Activated T-cell treated with anti-CD3 and anti-CD28 coated beads for 1 hour (primary cell): ENCODE measurements at places on chromosomes 2 and 18.
A peak's percentile ranks its signal among the peaks of the same experiment; 100 is the strongest.

DNA sequence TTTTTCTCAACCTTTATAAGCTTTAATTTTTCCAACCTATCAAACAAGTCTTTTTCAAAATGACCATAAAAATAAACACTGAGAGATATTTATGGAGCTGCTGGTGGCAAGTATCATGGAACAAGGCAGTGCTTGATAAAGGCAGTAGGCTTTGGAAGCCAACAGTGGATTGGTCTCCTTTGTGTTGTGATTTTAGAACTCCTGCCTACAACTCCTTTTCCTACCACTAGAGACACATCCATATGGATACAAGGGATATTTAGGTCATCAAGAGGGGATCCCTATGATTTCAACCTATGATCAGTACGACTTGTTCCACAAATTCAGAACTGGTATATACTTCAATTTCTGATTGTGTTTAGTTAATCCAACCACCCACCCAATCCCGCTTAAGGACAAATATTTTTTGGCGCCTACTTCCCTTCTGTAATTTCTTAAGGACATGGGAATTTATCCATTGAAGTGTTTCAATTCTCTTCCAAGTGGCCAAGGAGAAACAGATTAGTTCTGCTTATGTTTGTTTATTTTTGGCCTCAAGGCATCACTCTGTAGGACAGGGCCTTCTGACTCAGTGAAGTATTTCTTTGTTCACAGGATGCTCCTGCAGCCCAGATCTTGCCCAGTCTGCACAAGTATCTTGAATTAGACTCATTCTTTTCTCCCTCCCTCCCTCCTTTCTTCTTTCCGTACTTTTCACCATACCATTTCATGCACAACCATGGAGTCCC is 2119.6 kb upstream of the PIK3C3 start:
- no peak for DNase-seq

GRCh38 chr2:42913280-42913878 is 121.0 kb upstream of the HAAO start:
- DNase-seq: no peak

DNA sequence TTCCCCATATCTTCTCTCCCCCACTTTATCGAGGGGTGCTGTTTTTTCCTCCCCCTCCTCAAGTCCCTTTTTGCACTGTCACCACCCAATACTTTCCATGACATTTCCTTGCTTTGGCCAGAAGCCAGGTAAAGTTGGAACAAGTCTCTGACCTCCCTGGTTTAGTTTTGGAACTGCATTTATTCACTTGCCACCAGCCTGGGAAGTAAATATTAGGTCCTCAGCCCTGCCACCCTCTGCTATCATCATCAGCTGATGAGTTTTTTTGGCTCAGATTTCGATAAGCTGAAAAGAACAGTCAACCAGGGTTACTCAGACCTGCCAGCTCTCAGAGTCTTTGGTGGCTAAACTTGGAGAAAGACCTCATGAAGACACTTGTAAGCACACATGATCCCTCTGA is 47.0 kb downstream of the DHRS9 start:
- no peak for DNase-seq

- DNase-seq: peak; percentile 63
Observed at GRCh38 chr2:234425639-234426603, 71.0 kb downstream of the ARL4C start.

DNA sequence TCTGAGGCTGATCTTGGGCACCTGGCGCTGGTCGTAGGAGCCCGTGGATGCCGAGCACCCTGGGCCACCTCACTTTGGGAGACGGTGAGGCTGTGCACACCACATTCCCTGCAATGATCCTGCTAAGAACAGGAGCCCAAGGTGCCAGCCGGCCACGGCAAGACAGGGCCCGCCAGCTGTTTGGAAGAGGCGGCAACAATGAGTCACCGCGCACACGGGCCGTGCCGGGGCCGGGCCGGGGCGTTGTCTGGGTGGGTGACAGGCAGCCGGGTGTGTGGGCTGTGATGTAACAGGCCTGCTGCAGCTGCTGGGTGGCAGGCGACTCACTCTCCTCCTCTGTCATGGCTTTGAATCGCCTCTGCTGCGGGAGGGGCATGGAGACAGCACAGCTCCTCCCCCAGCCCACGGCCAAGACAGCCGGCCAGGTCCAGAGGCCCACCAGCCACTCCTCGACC is 49.7 kb upstream of the ODC1 start:
- peak; percentile 49 for DNase-seq

DNA sequence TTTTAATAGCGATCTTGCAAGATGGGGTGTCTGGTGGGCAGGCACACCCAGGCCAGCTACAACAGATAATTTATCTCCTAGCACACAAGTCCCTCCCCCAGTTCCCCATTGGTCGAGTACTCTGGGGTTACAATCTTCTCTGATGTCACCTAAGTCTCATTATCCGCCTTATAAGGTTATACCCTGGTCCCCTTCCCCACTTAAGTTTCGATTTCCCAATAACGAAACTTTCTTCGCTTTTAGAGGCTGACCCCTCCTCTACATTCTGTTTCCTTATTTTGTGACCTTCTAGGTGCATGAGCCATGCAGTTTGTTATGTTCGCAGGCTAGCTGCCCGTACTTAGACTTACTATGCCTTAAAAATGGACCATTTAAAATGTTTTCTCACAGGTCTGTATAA is 180.1 kb downstream of the CAPN13 start:
- DNase-seq: no peak

- DNase-seq: no peak
Observed at GRCh38 chr18:7871560-7872456, 304.7 kb downstream of the PTPRM start.

- no peak for DNase-seq
Observed at GRCh38 chr2:46342566-46343315, 45.5 kb downstream of the EPAS1 start.

GRCh38 chr2:6630209-6630608 is 235.5 kb downstream of the CMPK2 start:
- DNase-seq: no peak

DNA sequence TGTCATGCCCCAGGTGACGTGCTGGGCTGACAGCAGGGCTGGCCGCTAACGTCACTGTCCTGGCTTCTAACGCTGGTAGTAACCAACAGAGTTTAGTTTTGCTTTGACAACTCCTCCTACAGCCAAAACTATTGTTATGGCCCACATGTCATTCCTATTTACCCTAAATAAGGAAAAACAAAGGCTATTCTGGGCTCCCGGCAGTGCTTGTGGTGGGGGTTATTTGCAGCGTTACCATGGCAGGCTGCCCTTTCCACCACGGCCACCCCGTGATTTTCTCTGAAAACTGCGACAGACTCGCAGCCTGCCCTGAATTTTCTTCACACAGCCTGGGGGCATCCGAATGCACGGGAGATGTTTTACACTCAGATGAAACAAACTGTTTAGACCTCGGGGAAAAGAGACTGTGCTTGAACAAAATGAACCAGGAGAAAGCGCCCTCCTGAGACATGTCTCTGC is 115.2 kb downstream of the FAM210A start:
- no peak for DNase-seq

DNA sequence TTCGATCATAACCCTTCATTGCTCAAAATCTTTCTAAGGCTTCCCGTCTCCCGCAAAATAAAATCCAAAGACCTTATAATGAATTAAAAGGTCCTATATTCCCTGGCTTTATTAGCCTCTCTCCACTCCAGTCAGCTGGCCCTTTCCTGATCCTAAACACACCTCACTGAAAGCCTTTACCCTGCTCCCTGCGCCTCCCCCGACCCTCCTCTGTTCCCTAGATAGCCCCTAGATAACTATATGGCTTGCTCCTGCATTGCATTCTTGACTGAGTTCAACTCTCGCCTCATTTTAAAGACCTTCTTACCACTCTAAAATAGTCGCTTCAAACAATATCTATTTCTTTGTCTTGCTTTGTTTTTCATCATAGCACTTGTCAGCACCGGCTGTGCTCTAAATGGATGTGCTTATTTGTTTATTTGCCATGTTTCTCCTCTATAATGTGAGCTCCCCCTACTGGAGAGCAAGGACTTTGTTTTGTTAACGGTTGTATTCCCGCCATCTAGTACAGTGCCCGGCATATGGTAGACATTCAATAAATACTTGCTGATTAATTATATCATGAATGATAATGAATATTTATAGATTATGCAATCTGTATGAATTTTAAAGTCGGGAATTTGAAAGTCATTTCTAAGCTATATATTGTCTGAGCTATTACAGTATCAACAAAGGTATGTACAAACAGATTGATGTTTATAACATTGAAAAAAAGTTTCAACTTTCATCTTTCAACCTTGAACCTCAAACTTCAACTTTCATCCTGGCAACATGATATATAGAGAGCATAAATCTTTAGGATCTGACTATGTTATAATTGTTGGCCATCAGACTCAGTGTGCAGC is 32.4 kb upstream of the VIT start:
- no peak for DNase-seq

DNA sequence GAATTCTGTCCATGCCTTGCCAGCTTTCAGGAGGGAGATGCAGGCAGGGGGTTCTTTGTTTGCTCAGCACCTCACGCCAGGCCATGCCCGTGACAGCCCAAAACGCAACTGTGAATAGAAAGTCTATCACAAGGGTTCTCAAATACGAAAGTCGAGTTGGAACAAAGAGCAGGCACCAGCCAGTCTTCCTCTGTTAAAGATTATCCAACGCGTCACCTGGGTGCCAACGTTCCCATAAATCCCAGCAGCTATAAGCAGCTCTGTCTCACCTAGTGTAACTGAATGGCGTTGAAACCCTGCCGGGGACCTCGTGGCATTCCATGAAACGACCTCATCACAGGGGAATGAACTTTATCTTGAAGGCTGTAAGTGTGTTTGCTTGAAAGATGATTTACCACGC is 84.8 kb upstream of the GATA6 start:
- no peak for DNase-seq

DNA sequence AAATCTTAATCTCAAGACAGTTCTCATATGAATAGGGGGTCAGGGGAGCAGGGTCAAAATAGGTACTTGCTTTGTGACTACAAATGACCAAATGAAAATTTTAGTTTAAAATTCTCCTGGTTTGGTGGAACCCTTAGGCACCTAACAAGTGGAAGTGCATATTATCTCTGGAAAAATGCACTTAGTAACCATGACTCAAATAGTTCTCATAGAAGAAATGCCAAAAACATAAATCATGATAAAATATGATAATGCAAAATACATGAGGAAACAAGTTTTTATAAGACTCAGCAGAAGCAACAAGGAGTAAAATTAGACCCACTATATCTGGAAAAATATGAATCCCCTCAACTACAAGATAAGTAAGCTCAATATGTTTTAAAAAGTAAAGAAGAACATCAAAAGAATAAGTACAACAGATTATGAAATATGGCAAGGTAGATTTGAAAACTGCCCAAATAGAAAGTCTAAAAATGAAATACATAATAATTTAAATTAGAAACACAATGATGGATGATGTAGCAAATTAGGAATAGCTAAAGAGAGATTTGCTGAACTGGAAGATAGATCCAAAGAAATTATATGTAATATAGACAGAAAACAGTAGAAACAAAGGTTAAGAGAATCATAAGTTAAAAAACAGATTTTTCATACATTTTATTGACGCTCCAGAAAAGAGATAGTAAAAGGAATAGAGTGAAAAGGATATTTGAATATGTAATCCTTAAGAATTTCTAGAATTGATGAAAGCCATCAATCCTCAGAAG is 308.3 kb downstream of the SETBP1 start:
- no peak for DNase-seq

GRCh38 chr2:67046591-67046990 is 350.5 kb upstream of the ETAA1 start:
- no peak for DNase-seq

DNA sequence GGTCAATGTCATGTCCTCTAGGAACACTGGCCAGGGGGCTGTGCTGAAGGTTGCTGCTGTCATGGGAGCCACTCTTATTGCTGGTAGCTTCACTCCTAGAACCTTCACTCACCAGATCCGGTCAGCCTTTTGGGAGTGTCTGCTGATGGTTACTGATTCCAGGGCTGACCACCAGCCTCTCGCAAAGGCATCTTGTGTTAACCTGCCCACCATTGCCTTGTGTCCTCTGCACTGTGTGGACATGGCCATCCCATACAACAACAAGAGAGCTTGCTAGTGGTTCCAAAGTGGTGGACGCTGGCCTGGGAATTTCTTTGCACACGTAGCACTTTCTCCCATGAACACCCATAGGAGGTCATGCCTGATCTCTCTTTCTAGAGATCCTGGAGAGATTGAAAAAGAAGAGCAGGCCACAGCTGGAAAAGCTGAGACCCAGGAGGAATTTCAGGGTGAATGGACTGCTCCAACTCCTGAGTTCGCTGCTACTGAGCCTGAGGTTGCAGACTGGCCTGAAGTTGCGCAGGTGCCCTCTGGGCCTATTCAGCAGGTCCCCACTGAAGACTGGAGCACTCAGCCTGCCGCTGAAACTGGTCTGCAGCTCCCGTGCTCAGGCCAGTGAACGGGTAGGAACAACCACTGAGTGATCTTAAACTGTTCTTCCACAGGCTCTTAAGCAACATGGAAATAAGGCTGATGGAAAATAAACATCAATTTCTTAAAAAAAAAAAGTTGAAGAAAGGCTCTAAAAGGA is 18.7 kb upstream of the C2orf80 start:
- no peak for DNase-seq

- DNase-seq: no peak
Observed at GRCh38 chr18:12904012-12904516, 20.0 kb upstream of the PTPN2 start.

- no peak for DNase-seq
Observed at GRCh38 chr2:218447072-218447471, 28.1 kb downstream of the VIL1 start.

DNA sequence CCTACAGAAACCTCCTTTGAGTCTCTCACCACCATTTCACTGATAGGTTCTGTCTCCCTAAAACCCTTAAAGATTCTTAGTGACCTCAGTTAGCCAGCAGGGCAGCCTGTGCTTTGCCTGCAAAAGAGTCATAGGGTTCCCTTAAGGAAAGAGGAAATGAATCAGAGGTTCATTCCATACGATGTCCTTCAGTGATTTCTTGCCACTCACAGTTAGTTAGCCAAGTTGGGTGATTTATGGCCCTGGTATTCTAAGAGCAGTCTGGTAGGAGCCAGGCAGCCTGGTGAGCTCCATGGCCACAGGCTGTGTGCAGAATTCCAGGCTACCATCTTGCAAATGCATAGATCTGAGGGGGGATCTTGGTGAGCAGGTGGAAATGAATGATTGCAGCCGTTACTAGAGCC is 18.7 kb upstream of the CCBE1 start:
- DNase-seq: no peak

- no peak for DNase-seq
Observed at GRCh38 chr18:80046011-80046410, 11.8 kb downstream of the RBFA start.

DNA sequence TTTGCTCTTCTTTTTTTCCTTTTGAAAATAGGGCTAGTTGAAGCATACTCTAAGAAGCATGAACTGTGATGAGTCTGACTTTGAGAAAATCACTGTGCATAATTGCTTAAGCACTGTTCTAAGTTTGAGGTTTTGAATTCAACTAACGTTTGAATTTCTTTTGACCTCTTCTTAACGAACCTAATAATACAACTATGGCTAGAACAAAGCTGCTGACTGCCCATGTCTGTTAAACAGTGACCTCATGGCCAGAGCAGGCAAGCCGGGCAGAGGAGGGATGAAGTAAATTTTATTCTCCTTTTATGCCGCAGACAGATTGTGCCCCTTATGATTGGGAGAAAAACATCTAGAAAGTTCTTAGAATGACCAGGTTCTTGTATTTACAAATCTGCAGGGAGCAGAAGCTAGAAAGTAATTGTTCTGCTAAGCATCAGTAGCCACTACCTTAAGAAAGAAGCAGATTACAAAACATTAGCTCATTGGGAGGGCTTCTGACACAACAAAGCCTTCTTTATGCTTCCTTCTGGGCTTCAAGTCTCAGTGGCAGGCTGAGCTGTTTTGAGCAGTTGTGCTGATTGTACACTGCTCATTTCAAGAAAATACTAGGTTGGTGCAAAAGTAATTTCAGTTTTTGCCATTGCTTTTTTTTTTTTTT is 97.8 kb upstream of the RASGRP3 start:
- DNase-seq: no peak

- no peak for DNase-seq
Observed at GRCh38 chr2:220332886-220333285, 705.5 kb downstream of the SLC4A3 start.
